Ascending aorta (tissue), 2 donors: ENCODE measurements at places on chromosomes 16 and 17. TPM values are rescaled to one million over a fixed set of nuclear protein-coding genes. Genes with fewer than 3 reads are reported as not detected.

DNA sequence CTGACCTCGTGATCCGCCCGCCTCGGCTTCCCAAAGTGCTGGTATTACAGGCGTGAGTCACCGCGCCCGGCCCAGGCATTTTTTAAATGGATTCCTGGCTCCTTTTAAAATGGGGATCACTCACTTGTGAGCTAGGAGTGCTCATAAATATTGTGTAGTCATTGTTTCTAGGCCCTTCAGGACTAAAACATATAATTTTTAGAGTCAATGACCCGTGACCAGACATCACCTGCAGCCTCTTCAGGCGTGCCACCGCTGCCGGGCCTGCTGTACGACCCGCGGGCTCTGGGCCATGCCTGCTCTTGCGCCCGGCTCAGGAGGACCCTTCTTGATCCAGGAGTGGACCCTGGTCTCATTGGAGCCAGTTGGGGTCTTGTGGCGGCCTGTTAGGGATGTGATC, 30.8 kb downstream of the EFCAB5 start:
- no peak for DNase-seq

GRCh38 chr17:42153919-42154742, 658 bp downstream of the RAB5C start:
- DNase-seq, result no peak

DNA sequence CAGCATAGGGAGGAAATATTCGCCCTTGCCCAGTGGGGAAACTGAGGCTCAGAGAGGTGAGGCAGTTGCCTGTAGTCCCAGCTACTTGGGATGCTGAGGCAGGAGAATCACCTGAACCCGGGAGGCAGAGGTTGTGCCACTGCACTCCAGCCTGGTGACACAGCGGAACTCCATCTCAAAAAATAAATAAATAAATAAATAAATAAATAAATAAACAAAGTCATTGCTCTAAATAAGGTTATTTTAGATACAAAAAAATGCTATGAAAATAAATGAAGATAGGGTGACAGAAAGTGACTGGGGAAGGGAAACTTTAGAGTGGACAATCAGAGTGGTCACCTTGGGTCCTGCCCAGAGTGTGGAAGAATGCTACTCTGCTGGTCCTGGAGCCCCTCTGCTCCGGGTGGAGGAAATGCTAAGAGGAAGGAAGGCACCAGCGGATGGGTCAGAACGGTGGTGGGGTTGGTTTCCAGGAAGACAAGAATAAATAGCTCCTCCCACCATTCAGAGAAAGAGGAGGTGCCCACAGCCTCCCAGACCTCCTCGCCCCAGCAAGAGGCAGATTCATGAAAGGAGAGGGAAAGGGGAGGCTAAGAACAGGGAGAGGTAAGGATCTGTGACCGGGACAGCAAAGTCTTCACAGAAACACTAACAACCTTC, 17.6 kb downstream of the TRPV3 start:
- DNase-seq, result no peak

Gene CRISPLD2
- 204 TPM for total RNA-seq

GRCh38 chr17:14320734-14321475, 20.0 kb downstream of the HS3ST3B1 start:
- DNase-seq, result no peak

- no peak for DNase-seq
Observed at GRCh38 chr17:44079877-44080821, 9.6 kb downstream of the G6PC3 start.

- DNase-seq, result no peak
Observed at GRCh38 chr17:63364387-63364786, 81.7 kb downstream of the CYB561 start.

DNA sequence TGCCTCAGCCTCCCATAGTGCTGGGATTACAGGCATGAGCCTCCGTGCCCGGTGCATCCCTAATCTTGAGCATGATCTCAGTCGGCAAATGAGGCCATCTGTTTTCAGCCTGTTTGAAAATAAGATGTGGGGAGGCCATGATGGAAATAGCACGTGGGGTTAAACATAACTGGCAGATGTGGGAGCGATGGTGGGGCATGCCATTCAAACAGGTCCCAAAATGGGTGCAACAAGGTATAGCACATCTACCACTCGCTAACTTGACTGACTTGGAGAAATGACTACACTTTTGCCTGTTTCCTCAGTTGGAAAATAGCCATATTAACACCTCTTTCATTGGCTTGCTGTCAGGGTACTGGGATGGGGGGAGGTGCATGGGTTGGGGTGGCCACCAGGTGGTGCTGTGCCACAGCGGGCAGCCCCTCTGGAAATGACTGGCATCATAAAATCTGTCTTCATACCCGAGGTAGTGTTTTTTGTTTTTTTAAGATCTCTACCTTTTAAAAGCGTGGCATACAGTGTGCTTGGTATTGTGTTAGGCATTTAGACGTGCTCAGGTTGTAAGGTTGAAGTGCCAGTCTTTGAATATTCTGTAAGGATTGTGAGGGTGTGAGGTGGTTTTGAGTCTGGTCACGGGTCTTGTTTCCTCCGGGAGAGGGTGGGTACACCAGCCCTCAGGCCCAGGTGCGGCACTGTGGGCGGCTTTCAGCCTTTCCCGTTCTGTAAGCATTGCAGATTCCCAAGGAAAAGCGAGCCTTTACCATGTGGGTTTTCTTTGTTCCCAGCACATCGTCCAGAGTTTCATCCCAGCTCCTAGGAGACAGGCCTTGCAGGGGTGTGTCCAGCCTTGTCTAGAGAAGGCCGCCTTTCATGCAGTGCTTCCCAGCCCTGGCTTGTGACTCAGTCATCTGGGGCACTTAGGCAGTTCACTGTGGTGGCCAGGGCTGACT, 2.9 kb upstream of the TTYH2 start:
- no peak for DNase-seq

DNA sequence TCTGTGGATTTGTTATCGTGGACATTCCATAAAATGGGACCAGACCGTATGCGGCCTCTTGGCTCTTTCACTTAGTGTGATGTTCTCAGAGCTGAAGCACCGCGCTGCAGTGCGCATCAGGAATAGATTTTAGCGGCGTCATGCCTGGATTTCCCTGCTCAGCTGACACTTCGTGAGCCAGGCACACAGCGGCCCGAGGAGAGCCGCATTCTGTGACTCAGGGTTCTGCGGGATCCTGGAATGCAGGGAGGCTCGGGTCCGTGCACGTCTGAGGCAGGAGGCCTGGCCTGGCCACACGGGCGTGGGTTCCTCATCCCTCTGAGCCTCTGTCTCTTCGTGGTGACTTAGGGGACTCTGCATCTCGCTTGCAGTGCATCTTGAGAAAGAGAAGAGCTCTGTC, 13.4 kb downstream of the CBFA2T3 start:
- no peak for DNase-seq

DNA sequence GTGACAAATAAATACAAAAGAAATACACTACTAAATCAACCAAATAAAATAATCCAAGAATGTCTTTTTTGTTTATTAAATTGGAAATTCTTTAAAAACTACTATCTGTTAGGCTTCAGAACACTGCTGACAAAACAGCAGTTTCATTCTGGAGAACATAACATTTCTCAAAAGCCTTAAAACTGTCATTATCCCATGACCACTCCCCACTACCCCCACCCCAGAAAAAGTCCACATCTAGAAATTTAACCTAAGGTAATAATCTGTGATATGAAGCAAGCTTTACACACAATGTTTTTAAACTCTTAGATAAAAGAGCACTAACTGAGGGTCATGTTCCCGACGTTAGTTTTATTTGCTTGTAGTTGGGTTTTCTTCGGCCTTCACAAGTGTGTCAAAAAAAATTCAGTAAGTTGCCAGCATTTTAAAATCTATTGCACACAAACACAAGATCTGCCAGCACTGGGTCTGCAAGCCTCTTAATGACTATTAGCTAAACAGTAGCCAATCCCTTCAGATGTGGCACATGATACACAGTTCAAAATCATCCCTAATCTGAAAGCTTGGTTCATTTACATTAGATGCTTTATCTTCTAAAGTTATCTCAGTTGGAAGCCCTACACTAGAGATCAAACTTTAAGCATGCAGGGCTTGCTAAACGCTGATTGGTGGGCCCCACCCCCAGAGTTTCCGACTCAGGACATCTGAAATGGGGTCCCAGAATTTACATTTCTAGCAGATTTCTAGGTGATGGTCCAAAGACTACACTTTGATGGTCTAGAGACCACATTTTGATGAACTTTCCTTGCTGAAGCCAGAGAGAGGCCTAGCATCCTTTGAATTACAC, 75.2 kb downstream of the KANSL1 start:
- DNase-seq, result no peak

DNA sequence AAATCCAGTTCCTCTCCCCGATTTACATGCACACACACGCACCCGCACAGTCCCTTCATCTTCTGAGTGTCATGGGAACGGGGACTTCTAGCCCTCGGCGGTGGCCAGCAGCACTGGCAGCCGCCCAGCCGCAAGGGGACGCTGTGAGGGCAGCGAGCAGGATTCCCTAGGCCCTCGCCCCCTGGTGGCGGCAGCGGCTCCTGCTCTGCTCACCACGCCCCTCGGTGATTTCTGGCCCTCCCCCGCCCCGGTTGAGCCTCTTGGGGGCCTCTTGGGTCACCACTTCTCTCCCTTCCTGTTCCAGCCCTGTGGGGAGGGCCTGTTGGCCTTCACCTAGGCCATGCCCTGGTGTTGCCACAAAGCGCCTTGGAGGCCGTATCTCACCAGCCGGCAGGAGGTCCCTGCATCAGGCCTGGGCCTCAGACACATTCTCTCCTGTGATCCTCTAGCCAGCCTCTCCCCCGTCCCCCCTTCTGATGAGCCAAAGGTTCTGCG, 75.2 kb upstream of the KSR1 start:
- peak; percentile 80 for DNase-seq

DNA sequence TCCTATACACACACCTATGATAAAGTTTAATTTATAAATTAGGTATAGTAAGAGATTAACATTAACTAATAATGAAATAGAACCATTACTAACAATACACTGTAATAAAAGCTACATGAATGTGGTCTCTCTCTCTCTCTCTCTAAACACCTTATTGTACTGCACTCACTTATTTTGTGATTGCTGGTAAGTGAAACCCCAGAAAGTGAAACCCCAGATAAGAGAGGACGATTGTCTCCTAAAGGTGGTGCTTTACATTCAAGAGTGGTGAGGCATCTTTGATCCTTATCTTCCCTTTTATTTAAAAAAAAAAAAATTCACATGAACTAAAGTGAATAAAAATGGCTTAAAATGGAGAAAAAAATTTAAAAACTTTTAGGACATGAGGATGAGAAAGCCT, 80.1 kb upstream of the TRAP1 start:
- no peak for DNase-seq

Gene ACSM3
- total RNA-seq, result not detected

- DNase-seq, result no peak
Observed at GRCh38 chr16:49635591-49636581, 220.0 kb downstream of the ZNF423 start.

GRCh38 chr17:79796444-79796762, 474 bp downstream of the CBX8 start:
- DNase-seq, result no peak

GRCh38 chr16:51707666-51708065, 556.6 kb upstream of the SALL1 start:
- no peak for DNase-seq

- no peak for DNase-seq
Observed at GRCh38 chr16:89582614-89583196, 7.1 kb downstream of the CPNE7 start.

DNA sequence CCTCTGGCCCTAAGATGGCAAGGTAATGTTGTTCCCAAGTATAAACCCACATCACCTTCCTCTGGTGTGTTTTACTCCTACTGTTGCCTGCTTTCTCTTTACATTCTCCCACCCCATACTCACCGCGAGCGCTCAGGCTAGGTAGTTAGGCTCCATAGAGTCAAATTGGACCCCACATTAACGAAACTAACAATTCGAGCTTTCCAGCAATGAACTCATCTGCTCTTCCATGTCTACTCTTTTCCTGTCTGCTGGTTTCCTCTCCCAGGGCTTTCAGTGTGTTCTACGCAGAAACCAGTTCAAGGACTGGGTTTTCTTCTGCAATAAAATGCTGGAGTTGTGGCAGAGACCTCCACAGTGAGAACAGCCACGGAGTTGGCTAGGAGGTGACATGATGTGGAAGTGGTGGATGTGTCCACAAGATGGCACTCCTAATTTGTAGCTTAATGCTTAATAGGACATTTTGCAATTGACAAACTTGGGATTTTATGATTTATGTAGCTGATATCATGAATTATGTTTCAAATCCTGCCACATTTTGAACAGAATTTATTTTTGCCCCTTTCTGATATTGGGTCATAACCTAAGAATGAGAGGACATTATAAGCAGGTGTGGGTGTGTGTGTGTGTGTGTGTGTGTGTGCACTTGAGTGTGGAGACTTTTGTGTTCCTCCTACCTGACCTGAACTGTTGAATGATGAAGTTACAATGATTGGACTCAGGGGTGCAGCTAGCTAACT, 2.2 kb upstream of the UQCRC2 start:
- DNase-seq, result no peak
